ENCODE measurements at places on chromosomes 2 and 18.

DNA sequence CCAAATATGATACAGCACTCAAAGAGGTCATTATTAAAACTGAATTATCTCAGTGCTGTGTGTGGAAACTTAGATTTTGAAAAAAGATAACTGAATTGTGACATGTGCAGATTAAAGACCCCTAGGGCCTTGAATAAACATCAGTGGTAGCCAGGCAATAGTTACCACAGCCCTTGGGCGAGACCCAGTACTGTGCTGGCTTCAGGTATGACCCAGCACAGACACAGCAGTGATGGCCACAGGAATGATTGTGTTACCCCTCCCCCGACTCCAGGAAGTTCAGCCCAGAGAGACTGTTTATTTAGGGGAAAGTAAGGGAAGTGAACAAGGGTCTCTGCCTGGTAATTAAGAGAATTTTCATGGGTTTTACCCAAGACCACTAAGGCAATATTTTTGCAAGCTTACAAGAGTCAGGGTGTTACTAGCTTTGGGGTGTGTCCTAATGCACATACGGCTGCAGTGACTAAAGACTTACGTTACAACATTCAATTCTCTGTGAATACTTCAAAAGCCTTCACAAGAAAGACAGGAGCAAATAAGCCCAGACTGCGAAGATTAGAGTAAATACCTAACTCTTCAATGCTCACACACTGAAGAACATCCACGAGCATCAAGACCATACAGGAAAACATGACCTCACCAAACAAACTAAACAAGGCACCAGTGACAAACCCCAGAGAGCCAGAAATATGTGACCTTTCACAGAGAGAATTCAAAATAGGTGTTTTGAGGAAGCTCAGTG, 28.2 kb upstream of the ITGAV start:
- DNase-seq = no peak

GRCh38 chr2:18412980-18413675, 147.3 kb downstream of the RDH14 start:
- DNase-seq = no peak

- no peak for DNase-seq
Measured at GRCh38 chr2:201955702-201956141, 77.9 kb upstream of the FZD7 start.

- DNase-seq = no peak
Measured at GRCh38 chr2:25797620-25798488, 80.4 kb downstream of the ASXL2 start.

GRCh38 chr2:105604938-105605337, 139.8 kb upstream of the NCK2 start:
- no peak for DNase-seq

- no peak for DNase-seq
Measured at GRCh38 chr18:25425024-25425423, 73.1 kb upstream of the ZNF521 start.

- DNase-seq = peak; percentile 21
Measured at GRCh38 chr2:66433945-66434678, 813 bp upstream of the MEIS1 start.

DNA sequence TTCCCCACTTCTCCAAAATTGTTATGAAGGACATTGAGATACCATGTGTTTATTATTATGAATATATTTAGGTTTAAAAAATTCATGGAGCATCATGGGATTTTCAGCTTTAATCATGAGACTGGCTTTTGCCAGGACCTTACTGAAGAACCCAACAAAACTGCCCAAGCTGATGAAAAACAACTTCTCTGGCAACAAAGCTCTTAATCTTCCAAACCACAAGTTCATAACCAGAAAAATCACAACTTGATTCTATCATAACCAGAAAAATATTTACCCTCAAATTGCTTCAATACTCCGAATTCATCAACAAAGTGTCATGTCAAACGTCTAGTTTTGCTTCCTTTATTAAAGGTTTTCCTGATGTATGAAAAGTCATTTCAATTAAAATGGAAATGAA, 971.8 kb upstream of the ACVR2A start:
- no peak for DNase-seq

DNA sequence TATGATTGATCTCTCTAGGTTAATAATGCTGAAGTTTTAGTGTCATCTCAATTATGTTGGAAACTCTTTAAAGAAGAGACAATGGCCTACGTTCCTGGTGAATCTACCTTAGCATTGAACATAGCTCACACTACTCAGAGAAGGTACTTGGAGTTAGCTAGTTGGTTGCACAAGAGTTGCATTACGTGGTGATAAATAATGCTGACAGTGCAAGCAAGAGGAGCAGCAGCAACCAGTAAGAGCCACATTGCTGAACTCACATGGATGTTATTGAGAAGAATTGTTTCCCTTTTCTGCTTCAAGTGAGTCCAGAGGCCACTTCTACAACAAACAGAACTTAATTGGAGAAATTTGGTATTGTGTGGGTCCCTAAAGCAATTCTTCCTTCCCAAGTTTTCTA, 737.1 kb downstream of the TDRD15 start:
- no peak for DNase-seq

DNA sequence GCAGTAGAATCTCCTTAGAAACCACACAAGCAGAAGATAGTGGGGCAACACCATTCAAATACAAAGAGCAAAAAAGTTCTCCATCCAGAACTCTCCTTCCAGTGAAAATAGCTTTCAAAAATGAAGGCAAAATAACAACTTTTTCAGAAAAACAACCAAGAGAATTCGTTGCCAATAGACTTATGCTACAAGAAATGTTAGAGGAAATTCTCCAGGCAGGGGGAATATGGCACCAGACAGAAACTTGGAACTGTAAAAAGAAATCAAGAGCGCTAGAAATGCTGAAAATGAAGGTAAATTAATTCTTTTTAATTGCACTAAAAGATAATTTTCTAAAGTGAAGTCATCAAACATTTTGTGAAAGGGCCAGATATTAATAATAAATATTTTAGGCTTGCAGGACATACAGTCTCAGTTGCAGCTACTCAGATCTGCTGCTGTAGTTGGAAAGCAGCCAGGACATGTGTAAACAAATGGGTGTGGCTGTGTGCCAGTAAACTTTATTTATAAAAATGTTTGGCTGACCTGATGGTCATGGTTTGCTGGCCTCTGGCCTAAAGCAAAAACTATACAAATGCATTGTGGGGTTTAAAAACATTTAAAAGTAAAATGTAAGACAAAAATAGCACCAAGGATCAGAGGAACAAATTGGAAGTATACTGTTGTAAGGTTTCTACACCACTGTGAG, 73.7 kb upstream of the TGFA start:
- no peak for DNase-seq

GRCh38 chr2:103161456-103162289, 399.8 kb downstream of the TMEM182 start:
- DNase-seq = peak; percentile 3

GRCh38 chr2:174014699-174015070, 49.5 kb upstream of the SP3 start:
- DNase-seq = no peak

DNA sequence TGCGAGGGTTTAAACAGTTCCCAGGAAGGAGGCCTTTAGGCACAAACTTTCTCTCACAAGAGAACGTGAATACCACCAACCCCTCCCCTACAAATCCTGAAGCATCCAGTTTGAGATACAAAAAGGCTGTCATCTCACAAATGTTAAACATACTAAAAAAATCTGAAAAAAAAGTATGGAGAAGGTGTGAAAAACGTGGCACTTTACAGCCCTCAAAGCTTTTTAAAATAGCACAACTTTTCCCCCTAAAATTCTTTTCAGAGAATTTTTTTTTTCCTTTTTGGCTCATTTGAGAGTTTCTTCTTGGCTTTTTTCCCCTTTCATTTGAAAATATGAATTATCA, 10.1 kb downstream of the ZEB2 start:
- no peak for DNase-seq

DNA sequence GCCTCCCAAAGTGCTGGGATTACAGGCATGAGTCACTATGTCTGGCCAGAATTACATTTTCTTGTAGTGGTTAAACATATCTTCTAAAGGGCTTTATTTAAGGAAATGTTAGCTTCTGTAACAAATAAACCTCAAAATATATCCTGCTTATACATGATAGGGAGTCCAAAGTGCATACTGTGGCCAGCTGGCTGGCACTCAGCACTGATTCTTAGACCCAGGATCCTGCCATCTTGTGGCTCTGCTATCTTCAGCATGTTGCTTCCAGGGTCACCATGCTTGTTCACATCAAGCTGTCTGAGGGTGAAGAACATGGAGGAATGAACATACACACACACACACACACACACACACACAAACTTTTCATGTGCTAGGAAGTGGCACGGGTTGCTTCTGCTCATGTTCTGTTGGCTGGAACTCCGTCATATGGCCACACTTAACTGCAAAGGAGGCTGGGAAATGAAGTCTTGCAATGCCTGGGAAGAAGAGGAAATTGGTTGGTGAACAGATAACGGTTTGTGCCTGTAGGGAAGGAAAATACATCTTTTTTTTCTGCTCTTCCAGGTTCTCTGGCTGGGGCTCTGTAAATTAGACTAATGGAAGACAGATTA, 40.0 kb downstream of the NPPC start:
- DNase-seq = no peak

DNA sequence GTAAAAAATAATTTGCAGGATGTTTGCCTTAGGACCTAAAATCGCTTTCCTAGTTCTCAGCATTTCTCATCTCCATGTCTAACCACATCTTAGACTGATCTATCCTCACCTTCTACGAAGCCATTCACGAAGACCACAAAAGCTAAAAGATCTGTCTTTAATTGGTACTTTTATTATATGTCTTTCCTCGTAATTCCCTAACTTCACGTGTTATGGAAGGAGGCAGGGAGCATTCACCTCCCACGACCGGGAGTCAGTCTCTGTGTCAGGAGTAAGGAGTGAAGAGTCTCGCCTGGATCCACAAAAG, 1.6 kb downstream of the DLGAP1 start:
- no peak for DNase-seq

GRCh38 chr2:224691563-224691962, 24.6 kb downstream of the CCDC195 start:
- DNase-seq = no peak

GRCh38 chr2:181771356-181771755, 91.0 kb upstream of the NEUROD1 start:
- no peak for DNase-seq

GRCh38 chr18:79609841-79610281, 69.7 kb upstream of the CTDP1 start:
- no peak for DNase-seq

DNA sequence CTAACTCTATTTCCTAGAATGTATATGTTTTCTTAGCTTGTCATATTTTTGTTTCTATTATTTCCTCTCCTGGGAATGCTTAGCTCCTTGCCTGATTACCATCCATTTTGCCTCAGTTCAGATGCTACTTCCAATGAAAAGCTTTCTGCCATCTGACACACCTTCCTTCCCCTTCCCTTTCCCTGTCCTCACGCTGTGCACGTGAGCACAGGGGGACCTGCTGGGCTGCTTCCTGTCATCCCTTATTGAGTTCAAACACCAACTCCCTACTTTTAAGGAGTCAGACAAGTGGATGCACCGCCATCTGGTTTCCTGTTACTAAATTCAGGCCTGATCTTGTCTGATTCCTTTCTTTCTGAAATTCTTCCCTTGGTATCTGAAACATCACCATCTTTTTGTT, 2.4 kb upstream of the INO80C start:
- no peak for DNase-seq

GRCh38 chr2:54814389-54815147, 91.1 kb downstream of the EML6 start:
- DNase-seq = peak; percentile 8

- DNase-seq = no peak
Measured at GRCh38 chr2:68206793-68207192, 45.5 kb downstream of the PPP3R1 start.

GRCh38 chr2:24710806-24711205, 82.4 kb downstream of the PTRHD1 start:
- DNase-seq = no peak

DNA sequence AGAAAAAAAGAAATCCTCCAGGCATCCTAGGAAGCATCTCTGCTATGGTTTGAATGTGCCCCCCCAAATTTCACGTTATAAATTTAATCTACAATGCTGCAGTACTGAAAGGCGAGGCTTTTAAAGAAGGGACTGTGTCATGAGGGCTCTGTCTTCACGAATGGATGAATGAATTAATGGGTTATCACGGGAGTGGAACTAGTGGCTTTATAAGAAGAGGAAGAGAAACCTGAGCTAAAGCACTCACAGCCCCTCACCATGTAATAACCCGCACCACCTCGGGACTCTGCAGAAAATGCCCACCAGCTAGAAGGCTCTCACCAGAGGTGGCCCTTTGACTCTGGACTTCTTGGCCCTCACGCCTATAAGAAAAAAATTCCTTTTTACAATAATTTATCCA, 27.6 kb downstream of the RNU4ATAC start:
- DNase-seq = no peak

- DNase-seq = no peak
Measured at GRCh38 chr2:215437614-215438013, 1.7 kb upstream of the FN1 start.

DNA sequence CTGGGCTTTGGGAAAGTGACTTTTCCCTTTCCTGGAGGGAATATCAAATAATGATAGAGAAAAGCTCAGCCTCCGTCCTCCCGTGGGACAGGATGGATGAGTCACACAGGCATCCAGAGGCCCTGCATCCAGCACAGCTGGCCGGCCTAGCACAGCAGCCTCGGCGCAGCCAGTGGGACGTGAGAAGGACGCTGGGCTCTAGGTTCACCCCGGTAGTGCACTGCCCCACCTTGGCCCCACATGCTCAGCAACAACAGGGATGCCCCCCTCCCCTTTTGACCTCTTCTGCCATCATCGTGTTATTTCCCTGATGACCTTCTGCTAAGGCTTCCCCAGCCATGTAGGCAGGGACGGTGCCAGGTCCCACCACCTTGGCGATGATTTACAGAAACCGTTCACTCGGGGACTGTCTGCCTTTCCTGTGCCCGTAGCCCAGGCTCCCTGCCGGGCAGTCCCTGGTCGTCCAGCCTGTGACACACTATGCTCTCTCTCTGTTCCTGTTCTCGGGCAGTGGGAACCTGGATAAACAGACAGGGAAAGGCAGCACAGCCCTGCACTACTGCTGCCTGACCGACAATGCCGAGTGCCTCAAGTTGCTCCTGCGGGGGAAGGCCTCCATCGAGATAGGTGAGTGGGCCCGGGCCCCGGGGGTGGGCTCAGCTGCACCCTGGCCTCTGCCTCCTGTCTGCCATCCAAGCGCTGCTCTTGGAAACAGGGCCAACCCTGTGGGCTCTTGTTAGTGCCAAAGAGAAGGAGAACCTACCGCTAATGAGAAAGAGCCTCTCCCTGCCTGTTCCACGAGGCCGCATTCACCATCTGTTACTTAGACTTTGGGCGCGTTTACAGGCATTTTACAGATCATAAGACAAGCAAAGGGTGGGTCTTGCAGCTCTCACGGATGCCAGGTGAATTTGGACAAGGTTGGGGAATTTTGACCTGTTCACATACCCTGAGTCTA, 44.6 kb downstream of the ITGB1BP1 start:
- no peak for DNase-seq

- no peak for DNase-seq
Measured at GRCh38 chr2:33528441-33528950, 52.0 kb downstream of the RASGRP3 start.

GRCh38 chr2:227473806-227474205, 1.9 kb downstream of the AGFG1 start:
- DNase-seq = no peak

DNA sequence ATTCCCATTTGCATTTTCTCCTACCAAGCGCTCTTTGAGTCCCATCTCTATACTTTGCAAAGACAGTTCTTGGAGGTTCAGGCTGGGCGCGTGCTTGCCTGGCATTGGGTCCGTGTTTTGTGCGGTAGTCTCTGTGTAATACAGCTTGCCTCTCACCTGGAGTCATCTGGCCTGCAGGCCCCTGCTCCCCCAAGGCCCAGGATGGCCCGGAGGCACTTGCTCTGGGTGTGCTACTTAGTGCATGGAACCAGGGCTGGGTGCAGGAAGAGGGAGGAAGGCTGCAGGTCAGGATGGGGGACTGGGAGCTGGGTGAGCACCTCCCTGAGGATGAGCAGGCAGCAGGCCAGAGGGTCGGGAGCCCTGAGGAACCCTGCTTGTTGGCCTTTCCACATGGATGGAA, 220.9 kb downstream of the LDLRAD4 start:
- DNase-seq = no peak
